ENCODE measurements at places on chromosomes 13 and 19.

- DNase-seq = no peak
These were observed 31.3 kb downstream of the GRIK5 start for GRCh38 chr19:42038666-42039065.

DNA sequence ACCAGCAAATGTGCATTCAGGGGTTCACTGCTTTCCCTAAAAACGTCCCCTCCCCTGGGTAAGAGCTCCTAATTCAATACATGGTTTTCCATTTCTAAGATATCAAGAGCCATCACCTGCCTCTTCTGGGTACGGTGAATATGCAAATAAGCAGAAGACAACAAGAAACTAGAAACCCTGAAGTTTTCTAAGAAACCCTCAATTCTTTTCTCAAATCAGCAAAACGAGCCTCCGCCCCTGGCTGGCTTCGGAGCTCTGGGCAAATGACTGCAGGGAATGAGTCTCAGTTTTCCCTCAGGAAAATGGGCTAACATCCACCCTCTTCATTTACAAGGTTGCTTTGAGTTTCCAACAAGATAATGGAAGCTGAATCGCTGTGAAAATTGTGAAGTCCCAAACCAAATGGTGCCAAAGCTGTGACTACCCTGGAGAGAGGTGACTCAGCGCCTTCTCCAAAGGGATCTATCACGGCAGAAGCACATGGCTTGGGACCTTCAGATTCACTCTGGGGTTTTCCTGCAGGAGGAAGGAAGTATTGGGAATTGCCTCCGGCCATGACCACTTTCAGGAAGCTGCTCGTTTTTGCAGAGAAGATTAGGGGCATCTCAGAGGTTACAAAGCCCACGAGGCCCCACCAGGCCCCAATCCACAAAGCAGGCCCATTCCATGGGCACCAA lies 26.6 kb downstream of the KLF2 start:
- no peak for DNase-seq

DNA sequence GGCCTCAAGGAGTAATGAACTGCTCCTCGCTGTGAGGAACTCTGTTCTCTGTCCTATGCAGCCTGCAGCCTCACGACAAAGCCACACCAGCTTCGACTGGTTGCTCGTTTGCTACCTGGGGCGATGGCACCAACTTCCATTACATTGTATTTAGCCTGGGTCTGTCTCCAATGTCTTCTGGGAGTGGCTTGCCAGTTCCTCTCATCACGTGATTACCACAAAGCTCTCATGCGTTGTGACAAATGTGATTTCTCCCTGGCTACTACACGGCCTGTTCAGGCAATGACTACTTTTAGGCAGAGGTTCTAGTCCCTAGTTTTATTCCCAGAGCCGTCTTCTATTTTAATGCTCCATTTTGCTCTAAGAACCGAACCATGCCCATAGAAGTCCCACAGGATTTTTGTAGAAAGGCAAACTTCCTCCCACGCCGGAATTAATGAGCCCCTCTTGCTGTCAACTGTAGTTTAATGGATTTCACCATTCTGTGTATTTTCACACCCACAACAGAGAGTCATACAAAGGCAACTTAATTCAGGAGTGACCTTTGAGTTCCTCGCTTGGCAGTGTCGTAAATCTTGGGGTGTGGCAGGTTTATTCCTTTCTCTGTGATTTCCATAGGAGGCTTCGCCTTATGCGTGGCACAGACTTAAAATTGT lies 351.9 kb downstream of the EFNB2 start:
- DNase-seq = no peak

- DNase-seq = no peak
These were observed 795 bp downstream of the MLLT1 start for GRCh38 chr19:6278740-6279619.

Data from cerebellar nuclear complex (tissue), 1 donor.